ENCODE measurements at places on chromosomes 16 and 17.

DNA sequence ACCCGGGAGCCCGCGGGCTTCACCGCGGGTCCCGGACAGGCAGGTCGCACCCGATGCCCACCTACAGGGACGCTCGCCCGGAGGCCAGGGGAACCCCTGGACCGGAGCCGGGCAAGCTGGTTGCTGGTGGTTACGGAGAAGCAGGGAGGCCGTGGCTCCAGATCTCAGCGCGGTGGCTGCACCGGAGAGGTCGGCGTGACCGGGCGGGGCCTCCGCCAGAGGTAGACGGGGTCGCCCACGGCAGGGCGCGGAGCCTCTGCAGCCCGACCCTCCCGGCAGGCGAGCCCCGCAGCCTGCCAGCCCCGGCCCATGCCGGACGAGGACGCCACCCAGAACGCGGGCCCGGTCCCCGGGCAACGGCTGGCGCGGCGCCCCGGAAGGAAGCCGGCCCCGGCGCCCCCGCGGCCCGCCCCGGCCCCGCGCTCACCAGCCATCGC is 341 bp downstream of the PCYT2 start:
- no peak for DNase-seq

DNA sequence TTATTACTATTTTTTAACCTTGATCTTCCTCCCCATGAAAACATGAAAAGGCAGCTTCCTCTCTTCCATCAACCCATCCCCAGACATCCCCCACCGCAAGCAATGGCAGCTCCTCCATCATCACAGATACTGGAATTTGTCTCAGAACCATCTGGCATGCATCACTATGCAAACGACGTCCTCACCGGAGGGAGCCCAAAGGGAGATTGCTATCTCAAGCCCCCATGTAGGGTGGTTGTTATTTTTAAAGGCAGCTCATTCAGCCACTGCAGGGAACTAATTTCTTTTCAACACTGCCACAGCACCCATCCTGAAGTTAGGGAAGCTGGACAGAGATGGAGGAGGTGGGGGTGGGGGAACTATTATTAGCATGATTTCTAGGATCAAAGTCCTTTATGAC is 222.5 kb downstream of the FOXL1 start:
- no peak for DNase-seq

GRCh38 chr17:21039839-21040575 is 2.8 kb downstream of the USP22 start:
- no peak for DNase-seq

DNA sequence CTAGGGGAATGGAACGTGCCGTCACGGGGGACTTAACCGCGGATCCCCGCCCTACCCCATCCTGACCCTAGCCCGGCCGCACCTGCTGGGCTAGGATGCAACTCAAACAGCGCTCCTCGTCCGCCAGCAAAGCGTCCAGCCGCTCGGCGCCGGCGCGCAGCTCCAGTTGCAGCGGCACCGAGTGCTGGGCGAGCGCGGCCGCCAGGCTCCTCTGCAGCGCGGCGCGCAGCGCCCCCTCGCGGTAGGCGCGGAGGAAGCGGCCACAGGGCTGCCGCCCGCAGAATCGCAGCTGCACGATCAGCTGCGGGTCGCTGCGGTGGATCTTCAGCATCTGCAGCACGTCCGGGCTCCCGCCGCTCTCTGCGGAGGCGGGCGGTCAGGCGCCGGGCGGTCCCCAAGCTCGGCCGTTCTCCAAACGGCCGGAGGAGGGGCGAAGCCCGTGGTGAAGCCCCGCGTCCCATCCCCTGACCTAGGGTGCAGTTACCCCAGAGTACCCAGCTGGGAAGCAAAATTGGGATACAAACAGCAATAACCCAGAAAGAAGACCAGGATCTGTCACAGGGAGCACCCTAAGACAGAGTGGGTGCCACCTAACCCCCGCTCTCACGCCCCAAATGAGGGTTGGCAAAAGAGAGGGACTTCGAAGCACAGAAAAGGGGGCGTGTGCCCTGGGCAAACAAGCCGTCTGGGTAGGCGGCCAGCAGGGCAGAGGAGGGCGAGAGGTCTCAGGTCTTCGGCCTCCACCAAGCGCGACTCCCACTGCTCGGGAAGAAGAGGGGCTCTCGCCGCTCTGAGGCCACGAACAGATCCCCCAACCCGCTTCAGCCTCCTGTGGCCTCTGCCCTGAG is 4.2 kb downstream of the TRADD start:
- DNase-seq: peak; percentile 77

DNA sequence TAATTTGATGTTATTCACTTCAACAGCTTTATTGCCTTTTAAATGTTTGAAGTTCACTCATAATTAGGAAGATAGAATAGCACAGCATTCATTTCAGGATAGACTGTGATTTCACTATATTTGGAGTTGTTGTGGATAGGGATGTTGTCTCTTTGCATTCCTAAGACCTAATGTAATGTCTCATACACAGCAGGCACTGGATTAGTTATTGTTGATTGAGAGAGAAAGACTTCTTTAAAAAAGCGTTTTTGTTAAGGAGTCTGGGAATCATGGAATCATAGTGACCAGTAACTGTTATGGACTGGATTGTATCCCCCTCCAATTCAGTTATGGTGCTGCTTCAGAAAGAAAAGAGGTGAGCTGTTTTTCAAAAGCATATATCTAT is 122.0 kb downstream of the USP22 start:
- no peak for DNase-seq

- DNase-seq: no peak
Observed at GRCh38 chr17:35046245-35046644, 17.3 kb downstream of the RFFL start.

- DNase-seq: no peak
Observed at GRCh38 chr16:82252582-82252981, 82.6 kb upstream of the MPHOSPH6 start.

DNA sequence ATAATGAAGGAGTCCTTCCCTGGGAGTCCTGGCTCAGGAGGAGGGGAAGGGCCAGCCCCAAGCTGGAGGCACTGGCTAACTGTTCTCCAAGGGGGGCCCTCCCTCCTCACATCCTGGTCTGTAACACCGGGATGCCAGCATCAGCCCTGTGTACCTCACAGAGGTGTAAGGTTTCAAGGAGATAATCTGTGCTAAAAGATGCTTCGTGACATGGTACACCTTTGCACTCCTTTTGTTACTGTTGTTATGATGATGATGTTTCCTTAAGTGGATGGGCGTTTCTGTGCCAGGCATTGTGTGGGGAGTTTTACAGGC is 236.7 kb upstream of the TNRC6C start:
- no peak for DNase-seq

- no peak for DNase-seq
Observed at GRCh38 chr16:2777903-2778629, 986 bp upstream of the ELOB start.

GRCh38 chr17:6040504-6040903 is 29.7 kb upstream of the WSCD1 start:
- DNase-seq: no peak

GRCh38 chr17:42277342-42277712 is 1.1 kb upstream of the STAT5B start:
- no peak for DNase-seq

DNA sequence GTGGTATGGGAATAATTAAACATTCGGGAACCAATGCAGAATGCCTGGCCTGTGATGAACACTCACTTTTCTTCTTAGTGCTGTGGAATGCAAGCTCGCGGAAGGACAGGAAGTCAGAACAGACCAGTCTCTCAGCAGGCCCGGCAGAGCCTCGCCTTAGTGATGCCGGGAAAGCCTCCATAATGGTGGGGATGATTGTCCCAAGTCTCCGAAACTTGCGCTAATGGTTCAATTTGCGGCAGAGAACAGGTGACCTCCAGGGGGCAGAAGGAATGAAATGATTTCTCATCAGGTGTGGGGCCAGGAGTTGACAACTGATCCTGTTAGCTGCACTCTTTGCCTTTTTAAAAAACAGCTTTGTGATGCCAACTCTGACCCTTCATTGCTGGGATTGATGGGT is 170.6 kb downstream of the GSG1L start:
- DNase-seq: no peak

DNA sequence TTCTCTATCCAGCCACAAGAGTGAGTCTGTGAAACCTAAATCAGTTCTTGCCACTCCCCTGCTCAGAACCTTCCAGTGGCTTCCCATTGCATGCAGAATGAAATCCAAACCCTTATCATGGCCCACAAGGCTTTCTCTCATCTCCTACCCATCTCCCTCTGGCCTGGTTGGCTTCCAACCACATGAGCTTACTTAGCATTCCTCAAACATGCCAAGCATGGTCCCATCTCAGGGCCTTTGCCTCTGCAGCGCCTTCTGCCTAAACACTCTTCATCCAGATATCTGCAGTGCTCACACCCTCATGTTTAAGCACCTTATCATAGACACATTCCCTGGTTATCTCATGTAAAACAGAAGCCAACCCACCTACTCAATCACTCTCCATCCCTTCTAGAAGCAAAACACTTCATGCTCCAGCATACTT is 15.5 kb downstream of the TK2 start:
- no peak for DNase-seq

DNA sequence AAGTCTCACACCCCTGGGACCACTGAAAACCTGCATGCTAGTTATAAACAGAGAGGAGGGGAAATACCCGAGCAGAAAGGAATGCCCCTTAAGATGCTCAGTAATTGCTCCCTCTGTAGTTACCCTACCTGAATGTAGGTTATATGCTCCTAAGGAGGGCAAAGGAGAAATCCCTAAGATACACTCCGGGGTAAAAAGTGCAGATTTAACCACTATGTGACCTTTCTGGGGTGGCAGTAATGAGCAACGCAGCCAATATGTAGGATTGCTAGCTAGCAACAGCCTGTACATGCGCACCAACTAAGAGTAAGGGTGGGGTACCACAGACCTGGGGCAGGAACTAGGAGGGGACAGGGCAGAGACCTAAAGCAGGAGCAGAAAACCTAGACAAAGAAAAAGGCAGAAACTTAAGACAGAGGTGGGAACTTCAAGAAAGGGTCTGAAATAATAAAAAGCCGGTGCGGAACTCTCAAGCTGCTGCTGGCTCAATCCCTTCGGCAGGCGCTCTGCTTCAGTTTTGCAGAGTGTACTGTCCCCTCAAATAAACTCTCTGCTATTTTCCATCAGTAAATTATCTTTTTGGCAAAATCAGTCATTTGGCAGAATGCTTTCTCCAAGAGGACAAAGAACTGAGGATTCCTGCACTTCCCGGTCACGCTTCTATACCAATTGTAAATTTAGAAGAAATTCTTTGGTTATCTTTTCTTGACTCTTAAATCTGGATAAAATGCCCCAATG is 823.8 kb downstream of the CDH11 start:
- no peak for DNase-seq

GRCh38 chr17:18039535-18040260 is 490 bp downstream of the GID4 start:
- no peak for DNase-seq

DNA sequence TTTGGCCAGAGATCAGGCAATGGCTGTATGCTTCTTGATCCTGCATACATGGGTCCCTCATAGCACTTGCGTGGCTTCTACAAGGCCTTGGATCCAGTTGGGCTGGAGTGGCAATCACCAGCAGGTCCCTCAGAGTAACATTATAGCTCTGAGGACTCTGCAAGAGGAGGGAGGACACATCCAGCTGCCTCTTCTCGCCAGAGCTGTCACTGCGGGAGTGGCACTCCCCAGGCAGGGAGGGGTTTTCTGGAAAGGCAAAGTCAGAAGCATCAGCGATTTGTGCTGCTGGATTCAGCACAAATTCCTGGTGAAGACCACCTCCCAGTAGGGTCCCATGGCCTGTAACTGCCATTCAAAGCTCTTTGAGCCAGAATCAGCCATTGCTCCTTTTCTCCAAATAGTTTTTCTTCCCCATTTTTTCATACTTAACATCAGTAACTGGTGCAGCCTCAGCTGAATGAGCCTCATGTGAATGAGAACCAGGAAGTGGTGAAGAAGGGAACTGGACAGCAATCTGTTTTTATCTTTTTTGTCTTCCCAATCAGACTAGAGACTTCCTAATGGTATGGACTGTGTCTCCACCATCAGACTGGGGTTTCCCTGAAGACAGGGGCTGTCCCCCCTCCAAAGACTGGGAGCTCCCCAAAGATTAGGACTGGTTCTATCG is 40.6 kb upstream of the HOXB13 start:
- no peak for DNase-seq

GRCh38 chr16:57616241-57616640 is 12.2 kb upstream of the ADGRG1 start:
- no peak for DNase-seq

DNA sequence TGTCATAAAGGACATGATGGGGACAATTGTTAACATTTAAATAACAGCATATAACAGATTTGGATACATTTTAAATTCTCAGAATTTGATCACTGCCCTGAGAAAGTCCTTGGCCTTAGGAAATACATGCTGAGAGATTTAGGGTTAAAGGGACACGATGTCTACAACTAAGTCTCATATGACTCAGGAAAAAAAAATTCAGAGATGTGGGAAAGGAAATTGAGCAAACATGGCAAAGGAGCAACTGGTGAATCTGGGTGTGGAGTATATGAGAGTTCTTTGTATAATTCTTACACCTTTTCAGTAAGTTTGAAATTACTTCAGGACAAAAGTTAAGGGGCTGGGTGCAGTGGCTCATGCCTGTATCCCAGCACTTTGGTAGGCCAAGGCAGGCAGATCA is 18.2 kb downstream of the MPP3 start:
- no peak for DNase-seq
